Small intestine (tissue), 16 donors: ENCODE measurements at places on chromosomes 2 and 18.

DNA sequence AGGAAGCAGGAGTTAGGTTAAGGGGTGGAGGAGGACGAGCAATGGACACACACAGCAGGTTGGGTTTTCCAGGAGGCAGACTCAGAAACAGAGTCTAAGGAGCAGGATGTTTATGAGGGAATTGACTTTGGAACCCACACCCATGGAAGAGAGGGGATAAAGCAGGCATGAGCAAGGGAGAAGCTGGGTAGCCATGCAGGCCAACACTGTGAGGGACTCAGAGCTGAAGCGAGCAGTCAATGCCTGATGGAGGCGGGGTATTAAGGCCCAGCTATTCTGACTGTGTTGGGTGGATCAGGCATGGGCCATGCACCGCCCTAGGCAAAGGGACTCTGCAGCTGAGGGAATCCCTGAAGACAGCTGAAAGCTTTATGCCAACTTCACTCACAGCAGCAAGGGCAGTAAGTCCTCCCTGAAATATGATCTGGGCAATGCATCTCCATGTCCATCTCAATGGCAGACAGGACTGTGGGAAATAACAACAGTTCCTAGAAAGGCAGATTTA, 37.6 kb downstream of the TEX51 start:
- no peak for DNase-seq
- H3K27me3 ChIP-seq: peaks cover 6% of the 10 kb centered on the region
- H3K4me1 ChIP-seq: no peaks in the 10 kb centered on the region
- no peak overlapping the region for H3K4me3 ChIP-seq

DNA sequence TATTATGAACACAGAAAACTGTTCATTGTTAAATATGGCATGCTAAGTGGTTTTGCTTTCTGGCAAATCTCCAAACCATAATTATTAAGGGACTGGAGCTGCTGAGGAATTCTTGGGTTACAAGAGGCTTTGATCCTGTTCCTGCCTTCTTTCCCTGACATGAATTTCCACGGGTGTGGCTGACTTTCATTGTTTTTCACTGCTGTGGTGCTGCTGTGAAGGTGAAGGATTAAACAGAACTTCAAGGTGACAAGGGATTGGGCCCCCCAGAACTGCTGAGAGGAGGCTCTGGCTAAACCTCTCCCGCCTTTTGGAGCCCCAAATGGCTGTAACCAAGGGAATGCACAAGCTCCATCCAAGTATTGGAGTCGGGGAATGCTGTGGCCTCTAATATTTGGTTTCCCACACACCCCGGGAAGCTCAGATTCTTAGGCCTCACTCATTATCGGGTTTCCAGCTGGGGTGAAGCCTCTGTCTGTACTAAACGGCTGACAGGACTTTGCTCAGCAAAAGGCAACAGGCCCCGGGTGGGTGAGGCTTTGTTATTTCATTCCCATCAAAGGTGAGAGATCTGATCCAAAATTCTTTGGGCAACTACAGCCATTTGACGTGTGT, 29.0 kb upstream of the ZFP36L2 start:
- H3K36me3 ChIP-seq: peaks cover 7% of the 10 kb centered on the region
- peak; percentile 42 for DNase-seq
- H3K27ac ChIP-seq: no peak overlapping the region
- no peaks in the 10 kb centered on the region for H3K4me1 ChIP-seq

- no peak overlapping the region for H3K27ac ChIP-seq
- H3K36me3 ChIP-seq: no peaks in the 10 kb centered on the region
- DNase-seq: no peak
- H3K27me3 ChIP-seq: no peaks in the 10 kb centered on the region
- no peaks in the 10 kb centered on the region for H3K4me1 ChIP-seq
These were observed 293.9 kb upstream of the ERBB4 start for GRCh38 chr2:212832211-212833195.

DNA sequence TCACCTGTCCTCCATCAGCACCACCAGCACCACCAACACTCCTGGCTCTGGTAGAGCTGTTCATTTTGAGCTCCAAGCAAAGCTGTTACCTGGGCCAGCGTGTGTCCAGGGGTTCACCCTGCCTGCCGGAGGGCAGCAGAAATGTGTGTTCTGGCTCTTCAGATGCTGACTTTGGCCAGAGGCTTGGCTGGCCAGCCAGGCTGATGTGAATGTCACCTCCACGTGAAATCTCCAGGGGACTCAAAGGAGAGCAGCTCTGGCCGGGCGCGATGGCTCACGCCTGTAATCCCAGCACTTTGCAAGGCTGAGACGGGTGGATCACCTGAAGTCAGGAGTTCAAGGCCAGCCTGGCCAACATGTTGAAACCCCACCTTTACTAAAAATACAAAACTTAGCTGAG, 33.5 kb downstream of the CIB4 start:
- H3K4me3 ChIP-seq: no peak overlapping the region
- H3K36me3 ChIP-seq: no peaks in the 10 kb centered on the region
- peaks cover 18% of the 10 kb centered on the region for H3K4me1 ChIP-seq
- DNase-seq: no peak
- H3K27ac ChIP-seq: no peak overlapping the region
- H3K27me3 ChIP-seq: no peaks in the 10 kb centered on the region

DNA sequence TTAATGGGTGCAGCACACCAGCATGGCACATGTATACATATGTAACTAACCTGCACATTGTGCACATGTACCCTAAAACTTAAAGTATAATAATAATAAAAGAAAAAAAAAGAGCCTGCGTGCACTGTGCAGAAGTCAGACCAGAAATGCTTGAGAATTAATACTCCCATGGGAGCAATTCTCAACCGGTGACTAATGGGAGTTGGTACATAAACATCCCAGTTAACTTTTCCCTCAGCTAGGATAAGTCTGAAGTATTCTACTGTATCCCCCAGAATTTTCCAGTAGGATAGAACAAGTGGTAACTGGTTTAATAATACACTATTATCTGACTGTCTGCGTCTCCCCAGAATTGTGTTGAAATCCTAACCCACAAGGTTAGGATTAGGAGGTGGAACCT, 113.6 kb upstream of the COL5A2 start:
- no peaks in the 10 kb centered on the region for H3K4me1 ChIP-seq
- H3K27me3 ChIP-seq: no peaks in the 10 kb centered on the region
- no peak overlapping the region for H3K27ac ChIP-seq

DNA sequence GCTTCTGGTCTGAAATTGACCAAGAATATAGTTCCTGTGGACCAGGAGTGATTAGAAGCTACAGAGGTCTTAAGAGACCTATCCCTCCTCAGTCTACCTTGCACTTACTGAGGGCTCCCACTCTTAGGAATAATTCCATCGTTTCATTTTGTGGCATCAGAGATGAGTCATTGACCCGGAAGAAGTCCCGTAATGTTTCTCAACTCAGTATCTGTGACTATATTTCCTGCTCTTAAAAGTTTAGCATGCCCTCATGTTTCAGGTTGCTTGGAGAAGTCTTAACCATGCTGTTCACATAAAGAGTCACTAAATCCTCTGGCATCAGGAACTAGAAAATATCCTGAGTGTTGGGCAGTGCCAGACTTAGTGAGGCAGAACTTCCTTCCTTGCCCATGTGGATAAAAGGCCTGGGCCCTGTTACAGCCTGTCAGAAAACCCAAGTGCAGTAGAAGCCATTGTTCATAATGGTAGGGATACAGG, at the start of gene IL36A:
TSS of gene IL36A (plus strand) at position 430 of the 480 bp plus-strand sequence. CDS start 413 bp downstream, outside the sequence.
- no peaks in the 10 kb centered on the region for H3K4me1 ChIP-seq
- no peaks in the 10 kb centered on the region for H3K36me3 ChIP-seq
- no peaks in the 10 kb centered on the region for H3K27me3 ChIP-seq
- H3K4me3 ChIP-seq: no peak within 1 kb of the TSS
- no peak within 1 kb of the TSS for H3K27ac ChIP-seq

DNA sequence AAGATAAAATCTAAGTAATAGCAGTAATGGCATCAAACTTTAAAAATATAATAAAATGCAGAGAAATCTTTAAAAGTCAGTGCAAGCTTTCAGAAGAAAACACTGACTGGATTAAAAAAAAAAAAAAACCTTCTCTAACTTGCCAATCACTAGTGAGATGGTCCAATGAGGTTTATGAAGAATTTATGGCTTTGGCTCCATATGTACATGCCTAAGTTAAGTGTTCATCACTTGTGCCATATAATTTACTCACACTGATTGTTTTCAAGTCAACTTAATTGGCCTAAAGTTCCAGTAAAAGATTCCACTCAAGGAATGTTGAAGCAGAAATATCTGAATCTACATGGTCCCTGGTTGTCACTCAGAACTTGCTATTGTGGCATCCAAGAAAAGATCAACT, 40.7 kb upstream of the RAB27B start:
- no peaks in the 10 kb centered on the region for H3K27me3 ChIP-seq
- H3K4me1 ChIP-seq: no peaks in the 10 kb centered on the region
- DNase-seq: no peak
- no peak overlapping the region for H3K27ac ChIP-seq
- no peak overlapping the region for H3K4me3 ChIP-seq

- H3K27me3 ChIP-seq: peaks cover 2% of the 10 kb centered on the region
- no peaks in the 10 kb centered on the region for H3K4me1 ChIP-seq
These were observed 32.2 kb upstream of the SPRED2 start for GRCh38 chr2:65464604-65465003.

DNA sequence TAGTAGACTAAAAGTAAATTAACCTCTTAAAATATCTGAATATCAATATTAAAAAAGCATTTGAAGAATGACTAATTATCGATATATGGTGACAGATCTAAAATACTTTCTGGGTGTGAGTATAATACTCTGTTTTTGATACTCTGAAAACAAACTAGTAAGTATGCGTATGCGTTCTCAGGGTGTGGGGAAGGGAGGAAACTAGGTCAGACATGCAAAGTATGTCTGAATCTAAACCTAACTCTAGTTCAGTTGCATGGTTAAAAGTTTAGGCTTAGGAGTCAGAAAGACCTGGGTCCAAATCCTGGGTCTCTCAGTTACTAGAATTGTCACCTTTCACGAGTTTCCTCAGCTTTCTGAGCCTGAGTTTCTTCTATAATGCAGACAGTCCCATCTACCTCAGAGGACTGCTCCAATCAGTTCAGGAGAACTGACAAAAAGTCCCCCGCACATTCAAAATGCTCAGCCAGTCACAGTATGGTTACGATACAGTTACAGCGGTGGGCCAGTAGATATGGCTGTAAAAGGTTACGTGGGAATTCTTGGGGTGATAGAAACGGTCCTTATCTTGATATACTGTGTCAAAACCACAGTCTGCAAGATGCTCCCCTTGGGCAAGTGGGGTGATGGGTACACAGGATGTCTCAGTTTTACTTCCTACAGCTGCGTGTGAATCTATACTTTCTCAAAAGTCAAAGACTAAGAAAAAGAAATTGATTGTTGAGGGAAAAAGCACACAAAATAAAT, 29.2 kb downstream of the UNC50 start:
- H3K4me1 ChIP-seq: no peaks in the 10 kb centered on the region
- H3K4me3 ChIP-seq: no peak overlapping the region
- peak; percentile 53 for DNase-seq
- H3K27ac ChIP-seq: no peak overlapping the region
- H3K27me3 ChIP-seq: no peaks in the 10 kb centered on the region

GRCh38 chr2:64681479-64681967, 27.8 kb upstream of the SERTAD2 start:
- H3K27me3 ChIP-seq: no peaks in the 10 kb centered on the region
- no peaks in the 10 kb centered on the region for H3K4me1 ChIP-seq
- peak; percentile 7 for DNase-seq
- H3K36me3 ChIP-seq: no peaks in the 10 kb centered on the region
- no peak overlapping the region for H3K4me3 ChIP-seq
- no peak overlapping the region for H3K27ac ChIP-seq

GRCh38 chr2:27227501-27227900, 10.3 kb downstream of the CAD start:
- no peaks in the 10 kb centered on the region for H3K4me1 ChIP-seq
- no peak overlapping the region for H3K27ac ChIP-seq
- no peak overlapping the region for H3K4me3 ChIP-seq
- no peaks in the 10 kb centered on the region for H3K27me3 ChIP-seq

GRCh38 chr2:149613704-149614103, 26.1 kb upstream of the MMADHC start:
- H3K27ac ChIP-seq: no peak overlapping the region
- no peaks in the 10 kb centered on the region for H3K4me1 ChIP-seq
- no peaks in the 10 kb centered on the region for H3K27me3 ChIP-seq
- no peak overlapping the region for H3K4me3 ChIP-seq
- no peak for DNase-seq
- no peaks in the 10 kb centered on the region for H3K36me3 ChIP-seq

- DNase-seq: no peak
- no peaks in the 10 kb centered on the region for H3K36me3 ChIP-seq
- peaks cover 9% of the 10 kb centered on the region for H3K4me1 ChIP-seq
- H3K27ac ChIP-seq: no peak overlapping the region
These were observed 2.5 kb upstream of the NPAS2 start for GRCh38 chr2:100817388-100817985.

DNA sequence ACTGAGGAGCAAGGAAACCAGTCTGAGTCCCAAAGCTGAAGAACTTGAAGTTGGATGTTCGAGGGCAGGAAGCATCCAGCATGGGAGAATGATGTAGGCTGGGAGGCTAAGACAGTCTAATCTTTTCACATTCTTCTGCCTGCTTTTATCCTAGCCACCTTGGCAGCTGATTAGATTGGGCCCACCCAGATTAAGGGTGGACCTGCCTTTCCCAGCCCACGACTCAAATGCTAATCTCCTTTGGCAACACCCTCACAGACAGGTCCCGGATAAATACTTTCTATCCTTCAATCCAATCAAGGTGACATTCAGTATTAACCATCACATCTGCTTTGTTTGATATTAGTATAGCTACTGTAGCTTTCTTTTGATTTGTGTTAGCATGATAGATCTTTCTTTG, 27.1 kb downstream of the VRK2 start:
- H3K4me1 ChIP-seq: no peaks in the 10 kb centered on the region
- H3K36me3 ChIP-seq: no peaks in the 10 kb centered on the region
- no peak for DNase-seq
- no peak overlapping the region for H3K27ac ChIP-seq
- no peak overlapping the region for H3K4me3 ChIP-seq
- no peaks in the 10 kb centered on the region for H3K27me3 ChIP-seq

DNA sequence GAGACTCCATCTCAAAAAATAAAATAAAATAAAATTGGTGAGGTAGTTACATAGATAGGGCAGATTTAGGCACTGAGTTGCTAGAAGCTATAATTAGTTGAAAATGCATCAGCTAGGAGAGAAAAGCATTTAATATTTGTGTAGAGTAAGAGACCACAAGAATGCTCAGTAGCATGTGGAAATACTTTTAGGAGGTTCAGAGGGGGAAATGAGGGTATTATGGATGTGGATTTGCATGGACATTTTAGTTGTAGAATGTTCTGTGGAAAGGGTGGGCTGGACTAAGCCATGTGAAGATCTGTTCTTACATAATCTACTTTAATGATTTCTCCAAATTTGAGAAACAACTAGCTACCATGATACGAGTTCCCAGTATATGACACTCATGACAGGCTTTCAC, 95.5 kb downstream of the ATP9B start:
- peaks cover 6% of the 10 kb centered on the region for H3K36me3 ChIP-seq
- H3K27me3 ChIP-seq: no peaks in the 10 kb centered on the region
- DNase-seq: no peak
- H3K4me1 ChIP-seq: no peaks in the 10 kb centered on the region
- no peak overlapping the region for H3K27ac ChIP-seq
